ENCODE measurements at places on chromosomes 12 and 14. TPM values are rescaled to one million over a fixed set of nuclear protein-coding genes. Genes with fewer than 3 reads are reported as not detected.

The KRT82 gene
- total RNA-seq = not detected

The PPP1R3E gene
- total RNA-seq = 4.3 TPM

The TRMT5 gene
- total RNA-seq = 8.1 TPM

- peak; percentile 96 for DNase-seq
Measured at GRCh38 chr14:95265106-95266094, 54.3 kb downstream of the CLMN start.

DNA sequence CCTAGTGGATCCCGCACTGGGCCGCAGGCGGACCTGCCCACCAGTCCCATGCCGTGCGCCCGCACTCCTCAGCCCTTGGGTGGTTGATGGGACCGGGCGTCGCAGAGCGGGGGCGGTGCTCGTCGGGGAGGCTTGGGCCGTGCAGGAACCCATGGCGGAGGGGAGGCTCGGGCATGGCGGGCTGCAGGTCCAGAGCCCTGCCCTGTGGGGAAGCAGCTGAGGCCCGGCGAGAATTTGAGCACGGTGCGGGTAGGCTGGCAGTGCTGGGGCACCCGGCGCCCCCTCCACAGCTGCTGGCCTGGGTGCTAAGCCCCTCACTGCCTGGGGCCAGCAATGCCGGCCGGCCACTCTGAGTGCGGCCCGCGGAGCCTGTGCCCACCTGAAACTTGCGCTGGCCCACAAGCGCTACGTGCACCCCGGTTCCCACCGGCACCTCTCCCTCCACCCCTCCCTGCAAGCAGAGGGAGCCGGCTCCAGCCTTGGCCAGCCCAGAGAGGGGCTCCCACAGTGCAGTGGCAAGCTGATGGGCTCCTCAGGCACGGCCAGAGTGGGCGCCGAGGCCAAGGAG lies 100.8 kb downstream of the PLEKHA5 start:
- no peak for DNase-seq

- DNase-seq = no peak
Measured at GRCh38 chr14:94382099-94382715, 6.2 kb downstream of the SERPINA1 start.

- no peak for DNase-seq
Measured at GRCh38 chr14:57329833-57330232, 60.6 kb upstream of the NAA30 start.

DNA sequence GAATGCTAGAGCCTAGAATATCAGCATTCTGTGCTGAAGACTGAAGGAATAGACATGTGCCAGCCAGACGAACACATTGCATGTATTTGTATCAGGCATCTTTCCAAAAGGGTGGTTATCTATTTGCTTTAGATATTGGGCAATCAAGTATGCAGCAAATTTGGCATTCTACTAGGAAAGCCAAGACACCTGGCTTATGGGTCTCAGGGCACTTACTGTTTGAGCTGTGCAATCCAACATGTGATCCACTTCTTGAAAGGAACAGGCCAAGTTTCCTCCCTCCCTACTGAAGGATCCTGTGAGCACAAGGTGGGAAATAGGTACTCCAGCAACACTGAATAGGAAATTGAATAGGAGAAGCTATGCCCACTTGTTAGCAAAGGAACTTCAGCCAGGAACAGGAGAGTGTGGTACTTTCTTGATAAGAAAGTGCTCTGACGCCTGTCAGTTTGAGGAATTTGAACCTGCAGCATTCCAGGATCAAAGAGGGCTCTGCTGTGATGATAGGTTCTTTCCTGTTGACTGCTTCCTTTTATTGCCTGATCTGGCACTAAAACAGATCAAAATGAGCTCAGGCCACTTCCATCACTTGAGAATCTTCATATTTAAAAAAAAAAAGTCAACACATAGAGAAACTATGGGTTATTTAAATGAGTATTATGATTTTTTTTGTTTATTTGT lies 20.6 kb downstream of the OR6S1 start:
- DNase-seq = no peak

Data from GM23248 (cell line).